ENCODE measurements at places on chromosomes 1 and 21.

DNA sequence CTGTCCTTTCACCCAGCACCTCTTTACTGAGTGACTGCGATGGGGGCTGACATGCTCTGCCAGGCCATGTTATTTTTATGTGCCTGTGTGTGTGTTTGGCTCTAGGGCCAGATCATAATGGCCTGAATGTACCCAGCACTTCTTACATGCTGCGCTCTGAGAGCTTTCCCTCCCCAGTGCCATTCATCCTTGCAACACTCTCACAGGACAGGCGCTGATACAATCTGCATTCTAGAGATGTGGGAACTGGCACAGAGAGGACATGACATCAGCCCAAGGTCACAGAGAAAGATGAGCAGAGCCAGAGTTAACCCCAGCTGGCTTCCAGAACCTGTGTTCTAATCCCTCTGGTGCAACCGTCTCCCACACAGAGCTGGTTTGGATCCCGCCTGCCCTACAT lies 54.5 kb downstream of the ARHGEF10L start:
- DNase-seq = no peak

GRCh38 chr1:147110872-147111271 lies 61.4 kb downstream of the PRKAB2 start:
- no peak for DNase-seq

GRCh38 chr1:2593251-2593878 lies 6.8 kb downstream of the PRXL2B start:
- no peak for DNase-seq

DNA sequence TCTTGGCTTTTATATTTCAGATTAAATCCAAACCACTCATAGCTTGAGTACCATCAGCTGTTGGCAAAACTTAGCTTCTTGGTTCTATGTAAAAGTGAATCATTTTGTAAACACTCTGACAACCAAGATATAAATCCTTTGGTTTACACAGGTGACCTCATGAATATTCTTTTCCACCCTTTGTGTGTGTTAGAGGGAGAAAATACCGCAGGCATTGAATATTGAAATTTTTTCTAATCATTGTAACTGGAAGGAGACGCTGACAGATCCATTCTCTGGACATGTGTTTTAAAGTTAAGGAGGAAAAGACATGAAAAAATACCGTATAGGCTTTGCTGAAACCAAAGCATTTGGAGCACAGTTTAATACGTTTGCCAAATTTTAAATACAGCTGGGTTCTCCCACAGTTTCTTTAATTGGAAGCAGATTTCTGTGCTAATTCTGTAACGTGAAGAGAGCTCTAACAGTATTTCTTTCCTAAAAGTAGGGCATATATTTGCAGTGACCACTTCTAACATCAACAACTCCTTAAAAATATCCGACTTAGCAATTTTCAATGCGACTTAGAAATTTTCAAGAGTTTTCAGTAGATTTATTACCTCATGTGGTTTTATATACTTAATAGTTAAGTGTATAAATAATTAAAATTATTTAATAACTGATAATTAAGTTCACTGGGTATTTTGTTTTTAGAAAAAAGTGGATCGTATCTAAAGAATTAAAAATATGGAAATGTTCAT lies 388.2 kb downstream of the USP25 start:
- peak; percentile 89 for DNase-seq

DNA sequence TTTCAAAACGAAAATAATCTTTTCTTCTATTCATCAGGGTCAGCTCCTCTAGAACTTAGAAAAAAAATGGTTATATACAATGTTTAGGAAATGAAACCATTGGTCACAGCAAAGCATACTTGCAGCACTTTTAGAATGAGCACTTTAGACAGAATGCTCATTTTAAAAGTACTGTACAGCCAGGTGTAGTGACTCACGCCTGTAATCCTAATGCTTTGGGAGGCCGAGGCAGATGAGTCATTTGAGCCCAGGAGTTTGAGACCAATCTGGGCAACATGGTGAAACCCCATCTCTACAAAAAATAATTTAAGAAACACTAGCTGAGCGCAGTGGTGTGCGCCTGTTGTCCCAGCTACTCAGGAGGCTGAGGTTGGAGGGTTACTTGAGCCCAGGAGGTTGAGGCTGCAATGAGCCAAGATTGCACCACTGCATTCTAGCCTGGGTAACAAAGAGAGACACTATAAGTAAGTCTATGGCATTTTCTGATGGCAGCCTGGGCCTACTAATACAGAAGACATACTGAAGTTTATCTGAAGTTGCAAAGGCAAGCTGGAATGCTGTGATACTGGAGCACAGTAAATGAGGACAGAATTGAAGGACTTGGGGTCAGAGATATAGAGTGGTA lies 48.9 kb upstream of the ZNF326 start:
- DNase-seq = peak; percentile 67

DNA sequence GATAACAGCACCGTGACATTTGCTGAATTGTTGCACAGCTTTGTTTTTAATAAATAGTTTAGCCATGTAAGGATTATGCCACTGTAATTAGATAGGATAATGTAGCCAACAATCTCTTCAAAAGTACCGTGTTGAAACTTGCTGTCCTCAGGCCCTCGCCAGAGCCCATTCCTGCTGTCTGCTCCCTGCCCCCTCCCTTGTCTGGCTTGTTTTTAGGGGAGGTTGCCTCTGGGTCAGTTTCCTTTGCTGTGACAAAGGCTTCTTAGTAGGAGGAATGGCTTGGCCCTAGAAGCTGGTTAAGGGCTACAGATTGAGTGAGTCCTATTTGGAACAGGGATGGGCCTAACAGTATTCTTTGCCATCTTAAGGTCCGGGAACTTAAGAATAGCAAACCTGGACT lies 107.9 kb downstream of the LMO4 start:
- no peak for DNase-seq

DNA sequence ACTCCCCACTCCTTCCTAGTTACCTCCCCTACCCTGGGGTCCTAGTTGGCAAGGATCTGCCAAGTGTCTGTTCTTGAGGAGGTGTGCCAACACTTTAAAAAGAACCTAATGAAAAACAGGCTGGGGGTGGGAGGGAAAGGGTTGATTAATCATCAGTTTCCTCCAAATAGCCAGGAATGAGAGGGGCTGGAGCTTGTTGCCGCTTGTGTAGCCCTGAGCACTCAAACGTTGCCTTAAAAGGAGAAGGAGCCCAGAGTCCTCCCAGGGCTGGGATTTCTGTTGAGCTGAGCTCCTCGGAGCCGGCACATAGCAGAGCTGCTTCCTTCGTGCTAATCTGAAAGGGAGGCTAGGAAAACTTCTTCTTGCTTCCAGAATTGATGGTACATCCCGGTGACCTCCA lies 15.9 kb downstream of the SHISA4 start:
- peak; percentile 92 for DNase-seq

DNA sequence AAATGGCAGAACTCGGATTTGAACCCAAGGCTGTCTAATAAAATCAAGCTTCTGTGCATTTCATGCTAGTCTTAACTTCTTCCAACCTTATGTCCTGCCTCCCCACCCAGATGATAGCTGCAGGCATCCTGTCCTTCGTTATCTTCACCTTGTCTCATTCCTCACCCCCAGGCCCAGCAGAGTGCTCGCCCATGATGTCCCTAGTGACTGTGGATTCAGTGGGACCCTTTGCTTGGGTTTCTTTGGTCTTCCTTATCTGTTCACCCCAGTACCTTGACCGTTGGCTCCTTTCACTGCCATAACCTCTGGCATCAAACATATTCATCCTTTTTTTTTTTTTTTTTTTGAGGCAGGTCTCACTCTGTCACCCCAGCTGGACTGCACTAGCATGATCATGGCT lies 5.6 kb upstream of the BSDC1 start:
- no peak for DNase-seq

GRCh38 chr21:45241357-45241756 lies 46.3 kb downstream of the POFUT2 start:
- DNase-seq = no peak

DNA sequence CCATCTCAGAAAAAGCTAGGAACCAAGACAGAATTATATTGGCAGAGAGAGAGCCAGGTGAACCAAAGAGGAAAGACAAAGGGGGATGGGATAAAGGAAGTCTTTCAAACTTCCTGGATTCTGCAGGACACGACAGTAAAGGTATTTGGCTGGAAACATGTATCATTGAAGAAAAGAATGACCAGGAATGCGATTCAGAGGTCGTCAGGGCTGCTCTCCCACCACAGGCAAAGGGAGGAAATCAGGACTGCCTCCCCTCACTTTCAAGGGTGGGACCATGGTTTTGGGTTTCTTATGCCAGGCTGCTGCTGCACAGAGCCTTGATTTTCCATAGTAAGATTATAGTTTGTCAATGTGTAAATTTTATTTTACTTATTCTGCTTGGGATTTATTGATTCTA lies 848.8 kb downstream of the BRINP3 start:
- DNase-seq = no peak

DNA sequence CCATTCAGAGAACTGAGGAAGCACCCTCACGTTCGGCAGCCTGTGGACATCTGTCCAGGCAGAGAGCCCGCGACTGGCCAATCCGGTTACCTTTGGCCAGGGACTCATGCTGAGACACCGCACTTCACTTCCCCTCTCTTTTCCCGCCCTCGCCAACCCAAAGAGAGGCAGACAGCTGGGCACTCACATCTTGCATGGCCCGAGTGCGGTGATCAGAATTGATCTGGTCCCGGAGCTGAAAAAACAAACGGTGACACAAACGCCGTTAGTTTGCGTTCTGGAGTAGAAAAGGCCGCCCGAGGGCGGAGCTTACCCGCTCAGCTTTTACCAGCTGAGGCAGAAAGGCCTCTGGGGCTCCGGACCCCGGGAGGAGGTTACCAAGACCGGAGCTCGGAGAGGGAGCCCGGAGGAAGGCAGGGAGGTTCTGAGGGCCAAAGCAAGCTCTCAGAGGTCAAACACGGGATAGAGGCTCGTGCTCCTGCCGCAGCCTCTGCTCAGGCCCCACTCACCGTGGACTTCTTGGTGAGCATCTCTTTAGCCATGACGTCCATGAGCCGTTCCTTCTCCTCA lies 376 bp downstream of the SF3A3 start:
- DNase-seq = peak; percentile 52

- DNase-seq = no peak
Observed at GRCh38 chr1:175566247-175566646, 177.1 kb downstream of the TNR start.

DNA sequence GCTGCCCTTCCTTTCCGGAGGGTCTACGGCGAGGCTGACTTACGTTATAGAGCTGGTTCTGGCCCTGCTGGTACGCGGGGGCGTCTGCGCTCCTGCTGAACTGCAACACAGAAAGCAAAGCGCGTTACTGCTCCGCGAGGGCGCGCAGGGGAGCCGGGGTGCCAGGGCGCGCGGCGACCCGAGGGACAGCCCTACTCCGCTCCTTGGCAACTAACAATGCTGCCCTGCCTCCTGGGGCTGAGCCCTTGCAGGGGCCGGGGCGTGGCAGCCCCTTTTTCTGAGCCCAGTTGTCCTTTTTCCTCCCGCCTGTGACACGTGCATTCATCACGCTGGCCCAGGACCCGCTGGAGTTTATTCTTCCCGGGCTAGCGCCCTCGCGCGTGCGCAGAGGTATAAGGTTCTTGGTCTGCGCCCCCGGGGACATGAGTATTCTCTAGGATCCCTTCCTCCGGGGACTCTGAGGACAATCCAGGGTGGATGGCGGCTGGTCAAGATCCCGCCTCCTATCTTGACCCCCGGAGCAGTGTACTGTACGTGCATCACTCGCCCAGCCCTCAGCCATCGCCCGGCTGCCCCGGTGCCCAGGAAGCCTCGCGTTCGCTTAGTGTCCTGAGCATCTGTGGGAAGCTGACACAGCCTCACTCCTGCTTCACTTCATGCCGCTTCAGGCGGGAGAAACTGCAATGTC lies 78.9 kb downstream of the CD247 start:
- peak; percentile 55 for DNase-seq

GRCh38 chr1:226541231-226541630 lies 7.3 kb upstream of the STUM start:
- DNase-seq = no peak

GRCh38 chr1:168520052-168520751 lies 23.6 kb downstream of the XCL2 start:
- no peak for DNase-seq

DNA sequence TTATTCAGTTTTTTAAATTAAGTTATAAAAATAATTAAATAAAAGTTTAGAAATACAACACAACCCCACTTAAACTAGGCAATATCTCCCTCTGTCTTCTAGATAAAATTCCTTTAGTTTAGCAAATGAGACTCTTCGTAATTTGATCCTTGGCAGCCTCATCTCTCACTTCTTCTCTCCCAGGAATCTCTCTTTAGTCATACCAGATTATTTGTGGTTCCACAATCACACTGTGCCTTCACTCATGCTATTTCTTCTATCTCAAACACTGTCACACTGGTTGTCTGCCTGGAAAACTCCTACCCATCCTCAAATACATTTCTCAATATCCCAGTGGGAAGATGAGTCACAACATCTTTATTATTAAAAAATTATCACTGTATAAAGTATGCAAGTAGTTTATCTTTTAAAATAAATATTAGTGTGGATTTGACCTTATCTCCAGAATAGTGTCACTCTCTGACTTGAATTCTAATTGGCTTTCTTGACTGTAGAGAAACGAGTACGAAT lies 195.5 kb downstream of the KCNH1 start:
- DNase-seq = peak; percentile 18

- no peak for DNase-seq
Observed at GRCh38 chr1:156465747-156466365, 34.7 kb downstream of the MEF2D start.

- no peak for DNase-seq
Observed at GRCh38 chr1:160538985-160539651, 16.1 kb upstream of the SLAMF6 start.

DNA sequence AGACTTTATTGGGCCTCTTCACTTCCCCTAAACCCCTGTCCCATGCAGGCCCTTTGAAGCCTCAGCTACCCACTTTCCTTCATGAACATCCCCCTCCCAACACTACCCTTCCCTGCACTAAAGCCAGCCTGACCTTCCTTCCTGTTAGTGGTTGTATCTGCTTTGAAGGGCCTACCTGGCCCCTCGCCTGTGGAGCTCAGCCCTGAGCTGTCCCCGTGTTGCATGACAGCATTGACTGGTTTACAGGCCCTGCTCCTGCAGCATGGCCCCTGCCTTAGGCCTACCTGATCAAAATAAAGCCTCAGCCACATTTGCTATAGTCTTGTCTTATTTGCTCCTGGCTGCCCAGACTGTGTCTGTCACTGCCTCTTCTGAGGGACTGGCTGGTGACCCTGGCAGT lies 5.5 kb downstream of the GSTM4 start:
- no peak for DNase-seq

- no peak for DNase-seq
Observed at GRCh38 chr21:41029571-41029970, 138.4 kb upstream of the BACE2 start.

GRCh38 chr21:41615613-41616012 lies 107.7 kb upstream of the TMPRSS2 start:
- DNase-seq = peak; percentile 95

- DNase-seq = no peak
Observed at GRCh38 chr1:43522431-43522775, 8.3 kb upstream of the PTPRF start.

DNA sequence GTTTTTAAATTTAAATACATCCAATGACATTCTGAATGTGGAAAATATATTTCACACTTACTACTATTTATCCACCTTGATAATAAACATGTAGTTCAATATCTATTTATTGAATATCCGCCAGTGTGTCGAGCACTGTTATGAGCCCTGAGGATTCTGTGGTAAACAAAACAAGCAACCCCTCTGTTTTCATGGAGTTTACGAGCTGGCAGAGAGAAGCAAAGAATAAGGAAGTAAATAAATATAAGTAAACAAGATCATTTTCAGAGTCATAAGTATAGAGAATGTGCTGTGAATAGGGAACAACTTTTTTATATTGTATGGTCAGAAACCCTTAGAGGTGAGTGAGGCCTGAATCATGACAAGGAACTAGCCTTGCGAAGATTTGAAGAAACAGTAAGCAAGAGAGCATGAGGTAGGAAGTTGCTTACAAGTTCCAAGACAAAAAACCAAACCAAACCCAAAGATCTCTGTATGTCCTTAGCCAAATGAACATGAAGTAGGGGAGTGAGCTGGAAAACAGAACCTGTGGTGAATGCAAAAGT lies 6.4 kb upstream of the SERBP1 start:
- no peak for DNase-seq
